ENCODE measurements at places on chromosomes 13 and 19.
A peak's percentile ranks its signal among the peaks of the same experiment; 100 is the strongest.

DNA sequence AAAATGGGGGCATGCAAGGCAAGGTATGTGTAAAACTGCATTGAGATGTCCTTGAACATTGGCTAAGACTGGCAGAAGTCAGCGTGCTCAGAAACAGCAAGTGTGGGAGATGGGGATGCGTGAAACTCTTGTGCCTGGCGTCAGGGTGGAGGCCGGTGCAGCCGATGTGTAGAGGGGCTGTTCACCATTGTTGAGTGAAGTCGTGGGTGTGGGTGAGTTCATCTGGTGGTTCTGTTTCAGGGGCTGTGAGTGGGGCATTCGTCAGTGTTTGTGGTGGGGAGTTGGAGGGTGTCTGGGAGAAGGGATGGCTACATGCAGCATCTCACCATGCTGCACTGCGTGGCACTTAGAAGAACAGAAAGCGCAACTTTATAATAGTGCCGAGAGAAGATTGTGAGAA is 11.4 kb upstream of the MIA start:
- no peak for DNase-seq

DNA sequence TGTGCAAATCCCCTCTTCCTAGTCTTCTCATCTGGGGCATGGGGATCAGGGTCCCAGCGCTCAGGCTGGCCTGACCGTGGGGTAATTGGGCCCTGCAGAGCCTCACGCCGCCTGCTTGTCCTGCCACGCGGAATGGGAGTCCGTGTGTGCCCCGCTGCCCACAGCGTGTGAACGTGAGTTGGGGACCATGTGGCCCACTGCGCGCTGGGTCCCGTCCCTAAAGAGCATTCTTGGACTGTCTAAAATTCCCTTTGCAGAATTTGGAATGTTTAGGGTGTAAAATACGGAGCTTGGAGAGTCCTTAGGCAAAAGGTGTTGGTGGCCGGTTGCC is 2.9 kb downstream of the TMPRSS9 start:
- no peak for DNase-seq

- DNase-seq: no peak
Measured at GRCh38 chr13:31192306-31192705, 7.5 kb upstream of the B3GLCT start.

DNA sequence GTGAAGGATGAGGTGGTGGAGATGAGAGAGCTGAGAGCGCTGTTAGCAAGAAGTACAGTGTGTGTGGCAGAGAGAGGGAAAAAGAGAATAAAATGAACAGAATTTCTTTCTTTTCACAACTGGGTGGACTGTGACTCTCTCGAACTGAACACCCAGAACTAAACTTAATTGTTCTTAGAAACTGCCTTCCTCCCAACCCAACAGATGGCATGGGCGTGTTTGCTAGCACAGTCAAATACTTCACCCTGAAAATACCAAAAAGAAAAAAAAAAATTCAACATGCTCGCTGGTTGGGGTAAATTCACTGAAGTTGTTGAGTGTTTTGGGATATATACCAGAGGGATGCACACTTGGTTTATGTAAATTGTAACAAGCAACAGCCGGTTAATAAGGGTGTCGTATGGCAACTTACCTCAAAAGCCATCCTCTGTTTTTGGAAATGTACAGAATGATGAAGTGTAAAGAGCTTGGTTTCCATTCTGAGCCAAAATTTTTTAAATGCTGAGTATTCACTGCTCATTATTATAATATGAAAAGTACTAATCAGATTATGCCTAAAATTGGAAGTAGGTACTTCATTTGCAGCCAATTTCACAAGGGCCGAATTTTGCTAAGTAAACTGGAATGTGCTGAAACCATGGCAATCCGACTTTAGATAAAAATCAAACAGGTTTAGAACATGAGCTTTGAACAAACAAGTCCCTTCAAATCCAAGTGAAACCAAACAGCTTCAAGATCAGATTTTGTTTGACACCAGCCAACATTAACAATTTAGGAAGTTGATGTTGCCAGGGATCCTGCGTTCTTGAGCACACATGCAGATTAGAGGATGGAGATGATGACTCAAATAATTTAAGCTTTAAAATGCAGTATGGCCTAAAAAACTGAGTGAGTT is 115.8 kb downstream of the ZIC5 start:
- no peak for DNase-seq

- DNase-seq: no peak
Measured at GRCh38 chr13:71852736-71853135, 14.3 kb downstream of the DACH1 start.

GRCh38 chr13:73623281-73623680 is 510.9 kb downstream of the KLF12 start:
- DNase-seq: no peak

GRCh38 chr13:83086088-83086487 is 796.2 kb downstream of the SLITRK1 start:
- DNase-seq: no peak

DNA sequence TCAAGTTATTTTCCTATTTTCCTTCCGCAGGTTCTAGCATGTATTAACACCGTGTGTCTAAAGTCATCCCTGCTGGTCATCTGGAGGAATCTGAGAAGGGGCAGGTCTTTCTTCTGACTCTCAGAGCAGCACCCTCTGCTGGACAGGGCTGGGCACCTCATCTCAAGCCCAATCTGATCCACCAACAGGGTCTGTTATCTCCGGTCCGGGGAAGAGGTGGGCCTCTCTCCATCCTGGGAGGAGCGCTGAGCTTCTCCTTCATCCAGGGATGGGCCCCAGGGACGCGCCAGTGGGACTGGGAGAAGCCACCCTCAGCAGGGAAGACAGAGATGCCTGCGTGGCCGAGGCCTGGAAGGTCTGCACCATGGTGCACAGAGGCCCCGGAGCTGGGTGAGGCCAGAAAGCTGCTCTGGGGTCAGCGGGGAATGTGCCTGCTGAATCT is 26.0 kb upstream of the ZNF331 start:
- DNase-seq: peak; percentile 96

- DNase-seq: peak; percentile 19
Measured at GRCh38 chr19:33520844-33521479, 629 bp downstream of the PEPD start.

GRCh38 chr13:100980171-100980570 is 305.6 kb upstream of the TMTC4 start:
- DNase-seq: no peak

DNA sequence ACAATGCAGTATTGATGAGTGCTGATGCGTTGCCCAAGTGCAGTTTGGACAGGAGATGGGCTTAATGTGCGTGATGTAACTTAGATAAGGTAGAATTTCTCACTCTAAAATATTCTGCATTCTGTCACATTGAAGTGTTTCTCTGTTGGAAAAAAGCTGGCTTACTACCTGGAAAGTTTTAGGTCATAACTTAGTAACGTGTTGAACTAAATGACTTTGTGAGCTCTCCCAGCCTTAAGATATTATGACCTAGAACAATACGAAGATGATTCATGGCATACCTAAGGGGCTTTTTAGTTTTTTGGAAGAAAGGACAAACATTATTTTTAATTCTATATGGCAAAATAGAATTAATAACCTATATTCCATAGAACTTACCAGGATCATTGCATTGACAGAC is 9.0 kb downstream of the UFM1 start:
- no peak for DNase-seq

- DNase-seq: no peak
Measured at GRCh38 chr13:31248965-31249539, 49.3 kb downstream of the B3GLCT start.

GRCh38 chr13:44465318-44465717 is 91.7 kb downstream of the SERP2 start:
- no peak for DNase-seq

- DNase-seq: no peak
Measured at GRCh38 chr19:28642787-28643683, 569.9 kb downstream of the UQCRFS1 start.

GRCh38 chr13:41960211-41960636 is 685 bp downstream of the VWA8 start:
- DNase-seq: peak; percentile 35

GRCh38 chr13:80399340-80400163 is 58.6 kb upstream of the SPRY2 start:
- DNase-seq: no peak

DNA sequence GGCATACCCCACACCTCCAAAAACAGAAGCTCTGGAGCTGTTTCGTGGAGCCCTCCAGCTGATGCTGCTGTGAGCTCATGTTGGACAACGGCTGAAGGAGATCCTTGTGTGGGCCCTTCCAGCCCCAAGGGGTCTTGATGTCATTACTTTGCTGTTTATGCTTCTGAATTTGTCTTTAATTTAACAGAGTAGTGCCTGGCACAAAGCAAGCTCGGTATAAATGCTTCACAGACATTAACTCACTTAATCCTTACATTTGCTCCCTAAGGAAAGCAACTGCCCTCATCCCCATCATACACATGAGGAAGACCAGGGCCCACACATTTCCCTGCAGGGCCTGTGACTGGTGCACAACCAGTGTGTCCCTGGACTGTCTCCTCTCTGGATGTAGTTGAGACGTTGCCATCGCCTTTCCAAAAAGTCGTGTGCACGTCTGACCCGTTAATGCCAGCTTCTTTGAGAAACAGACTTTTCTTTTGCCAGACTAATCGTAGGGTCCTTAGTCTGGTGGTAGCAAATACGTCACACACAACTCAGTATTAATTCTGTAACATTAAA is 7.6 kb downstream of the COL4A1 start:
- DNase-seq: no peak

DNA sequence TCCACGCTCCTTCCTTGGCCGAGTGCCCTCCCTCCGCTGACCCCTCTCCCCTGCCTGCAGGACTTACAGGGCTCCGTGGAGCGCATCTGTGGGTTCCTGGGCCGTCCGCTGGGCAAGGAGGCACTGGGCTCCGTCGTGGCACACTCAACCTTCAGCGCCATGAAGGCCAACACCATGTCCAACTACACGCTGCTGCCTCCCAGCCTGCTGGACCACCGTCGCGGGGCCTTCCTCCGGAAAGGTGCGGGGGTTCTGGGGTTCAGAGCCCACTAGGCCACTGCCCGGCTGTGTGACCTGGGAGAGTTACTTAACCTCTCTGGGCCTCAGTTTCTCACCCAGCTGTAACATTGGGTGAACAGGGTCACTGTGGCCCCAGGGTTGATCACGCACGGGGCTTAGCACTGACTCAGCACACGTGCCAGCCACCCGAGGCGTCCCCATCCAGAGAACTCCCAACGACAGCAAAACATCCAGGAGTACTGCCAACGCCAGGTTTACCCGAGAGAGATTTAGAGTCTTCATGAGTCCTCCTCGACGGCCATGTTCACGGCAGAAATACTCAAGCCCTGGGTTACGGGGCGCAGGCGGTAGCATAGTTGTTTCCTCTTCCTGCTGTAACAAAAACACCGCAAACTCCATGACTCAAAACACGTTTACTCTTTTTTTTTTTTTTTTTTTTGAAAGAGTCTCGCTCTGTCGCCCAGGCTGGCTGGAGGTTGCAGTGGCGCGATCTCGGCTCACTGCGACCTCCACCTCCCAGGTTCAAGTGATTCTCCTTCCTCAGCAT is 9.7 kb upstream of the SPACA4 start:
- no peak for DNase-seq

GRCh38 chr19:41657157-41657556 is 30.3 kb upstream of the CEACAM4 start:
- peak; percentile 50 for DNase-seq

GRCh38 chr19:10189616-10190015 is 5.1 kb downstream of the DNMT1 start:
- DNase-seq: no peak

DNA sequence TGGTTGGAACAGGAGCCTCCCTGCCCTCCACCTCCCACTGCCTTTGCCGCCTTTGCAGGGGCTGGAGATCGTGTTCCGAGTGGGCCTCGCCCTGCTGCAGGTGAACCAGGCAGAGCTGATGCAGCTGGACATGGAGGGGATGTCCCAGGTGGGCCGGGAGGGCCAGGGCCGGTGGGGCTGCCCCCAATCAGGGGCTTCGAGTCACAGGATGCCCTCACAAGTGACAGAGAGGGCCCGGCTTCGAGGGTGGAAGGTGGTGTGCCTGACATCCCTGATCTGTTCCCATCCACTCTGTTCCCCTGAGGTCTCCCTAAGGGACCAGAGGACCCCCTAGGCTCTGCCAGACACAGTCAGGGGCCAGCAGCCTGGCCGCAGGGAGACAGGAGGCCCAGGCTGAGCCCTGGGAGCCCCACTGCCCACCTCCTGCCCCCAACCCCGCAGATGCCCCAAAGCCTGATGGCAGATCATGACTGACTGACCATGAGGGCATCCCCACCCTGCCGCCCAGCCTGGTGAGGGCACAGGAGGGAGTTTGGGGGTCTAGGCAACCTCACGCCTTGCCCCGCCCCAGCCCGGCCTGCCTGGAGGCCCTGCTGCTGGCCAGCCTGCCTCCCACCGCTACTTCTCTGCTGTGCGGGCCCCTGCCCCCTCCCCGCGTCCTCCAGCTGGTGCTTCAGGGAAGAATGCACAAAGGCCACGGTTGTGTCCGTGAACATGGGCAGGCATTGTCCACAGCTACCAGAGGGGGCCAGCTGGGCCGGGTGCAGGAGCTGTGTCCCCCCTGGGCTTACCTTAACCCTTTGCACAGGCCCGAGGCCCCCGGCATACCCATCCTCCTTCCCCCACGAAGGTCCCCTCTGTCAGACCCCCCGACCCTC is 21.8 kb downstream of the EVI5L start:
- DNase-seq: no peak

DNA sequence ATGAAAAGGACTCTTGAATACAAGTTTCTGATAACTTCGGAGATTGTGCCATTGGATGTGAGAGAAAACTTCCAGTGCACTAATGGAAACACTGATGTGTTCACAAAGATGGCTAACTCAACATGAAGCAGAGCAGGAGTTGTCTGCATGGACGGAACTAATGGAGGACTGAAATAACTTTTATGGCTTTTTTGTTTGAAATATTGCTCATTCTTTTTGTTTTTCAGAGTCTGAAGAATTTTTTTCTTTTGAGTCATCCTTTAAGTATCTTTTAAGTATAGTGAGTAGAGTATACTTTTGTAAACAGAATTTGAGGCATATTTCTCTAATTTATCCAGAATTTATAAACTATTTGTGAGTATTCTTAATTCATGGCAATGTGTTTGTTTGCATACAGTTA is 25.7 kb downstream of the CRYL1 start:
- DNase-seq: no peak

GRCh38 chr13:27476943-27477703 is 26.8 kb upstream of the MTIF3 start:
- DNase-seq: no peak

DNA sequence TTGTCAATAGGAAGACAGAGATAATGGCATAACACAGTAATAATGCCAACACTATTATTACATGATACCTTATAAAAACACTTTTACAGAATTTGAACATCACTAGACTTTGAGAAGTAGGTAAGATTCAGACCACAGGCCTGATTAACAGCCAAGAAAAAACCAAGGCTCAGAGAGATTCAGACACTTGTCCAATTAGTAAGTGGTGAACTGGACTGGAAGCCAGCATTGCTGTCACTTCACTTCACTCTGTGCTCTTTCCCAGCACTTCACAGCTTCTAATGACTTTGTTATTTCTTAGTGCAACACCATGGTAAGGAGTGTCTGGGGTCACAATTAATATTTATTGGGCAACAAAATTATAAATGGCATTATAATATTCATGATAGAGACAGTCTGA is 91.9 kb downstream of the TRPC4 start:
- no peak for DNase-seq

All from GM23338 (cell line).